ENCODE measurements at places on chromosomes 6 and 20.

DNA sequence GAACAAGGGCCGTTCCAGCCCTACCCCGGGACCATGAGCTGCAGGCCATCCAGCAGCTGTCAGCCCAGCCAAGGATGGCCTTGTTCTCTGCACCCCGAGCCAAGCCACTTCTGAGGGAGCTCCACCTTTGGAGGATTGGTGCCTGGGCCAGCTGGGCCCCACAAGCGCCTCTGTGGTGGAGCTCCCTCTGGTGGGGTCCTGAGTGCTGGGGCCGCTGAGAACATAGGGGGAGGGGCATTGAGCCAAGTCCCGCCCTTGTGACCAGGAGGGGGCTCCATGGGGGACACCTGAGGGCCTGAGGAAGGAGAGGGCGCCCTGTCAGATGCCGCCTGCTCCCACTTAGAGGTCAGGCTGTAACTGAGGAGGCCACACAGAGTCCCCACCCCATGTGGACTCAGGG, 43.2 kb downstream of the YTHDF1 start:
- DNase-seq: no peak

GRCh38 chr6:131916847-131917246, 34.3 kb downstream of the CCN2 start:
- DNase-seq: no peak

DNA sequence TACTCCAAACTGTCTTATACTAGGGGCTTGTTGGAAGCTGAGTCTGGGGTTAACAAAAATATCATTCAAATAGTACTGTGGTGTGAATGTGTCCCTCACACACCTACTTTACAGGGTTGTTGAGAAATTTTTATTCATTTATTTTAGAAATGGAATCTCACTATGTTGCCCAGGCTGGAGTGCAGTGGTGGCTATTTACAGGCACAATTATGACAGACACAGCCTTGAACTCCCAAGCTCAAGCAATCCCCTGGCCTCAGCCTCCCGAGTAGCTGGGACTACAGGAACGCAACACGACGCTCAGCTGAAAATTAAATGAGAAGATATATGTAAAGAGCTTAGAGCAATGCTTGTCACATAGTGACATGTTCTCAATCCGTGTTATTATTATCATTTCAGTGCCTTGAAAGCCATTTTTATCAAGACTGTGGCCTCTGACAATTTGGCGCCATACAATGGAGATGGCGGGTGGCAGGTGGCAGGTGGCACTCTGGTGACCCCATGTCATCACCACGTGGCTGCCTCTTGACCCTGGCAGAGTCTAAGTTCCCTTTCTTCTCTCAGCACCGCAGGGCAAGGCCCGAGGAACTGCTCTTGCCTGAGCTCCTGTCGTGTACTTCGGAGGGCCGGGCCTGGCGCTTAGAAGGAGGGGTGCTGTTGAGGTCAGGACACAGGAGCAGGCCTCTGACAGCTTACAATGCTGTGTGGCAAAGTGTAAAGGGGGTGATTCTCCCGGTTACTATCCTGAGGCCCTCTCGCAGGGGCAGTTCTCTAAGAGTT, 64.5 kb downstream of the STX11 start:
- DNase-seq: no peak

DNA sequence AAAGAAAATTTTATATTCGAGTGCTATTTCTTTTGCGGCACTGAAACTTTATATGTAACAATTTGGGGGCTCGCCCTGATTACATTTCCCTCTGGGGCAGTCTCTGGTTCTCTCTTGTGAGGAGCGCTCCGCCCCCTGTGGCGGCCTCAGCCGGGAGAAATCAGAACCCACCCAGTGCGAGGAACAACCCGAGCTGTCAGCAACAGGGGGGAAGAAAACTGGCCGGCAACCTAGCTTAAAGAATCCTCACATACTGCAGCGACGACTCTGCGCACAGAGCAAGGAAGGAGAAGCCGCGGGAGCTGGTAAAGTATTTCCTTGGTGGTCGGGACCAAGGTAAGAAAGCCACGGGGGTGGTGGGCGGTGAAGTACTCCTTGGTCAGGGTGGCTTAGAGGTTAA, 23.9 kb upstream of the SLC52A3 start:
- no peak for DNase-seq

DNA sequence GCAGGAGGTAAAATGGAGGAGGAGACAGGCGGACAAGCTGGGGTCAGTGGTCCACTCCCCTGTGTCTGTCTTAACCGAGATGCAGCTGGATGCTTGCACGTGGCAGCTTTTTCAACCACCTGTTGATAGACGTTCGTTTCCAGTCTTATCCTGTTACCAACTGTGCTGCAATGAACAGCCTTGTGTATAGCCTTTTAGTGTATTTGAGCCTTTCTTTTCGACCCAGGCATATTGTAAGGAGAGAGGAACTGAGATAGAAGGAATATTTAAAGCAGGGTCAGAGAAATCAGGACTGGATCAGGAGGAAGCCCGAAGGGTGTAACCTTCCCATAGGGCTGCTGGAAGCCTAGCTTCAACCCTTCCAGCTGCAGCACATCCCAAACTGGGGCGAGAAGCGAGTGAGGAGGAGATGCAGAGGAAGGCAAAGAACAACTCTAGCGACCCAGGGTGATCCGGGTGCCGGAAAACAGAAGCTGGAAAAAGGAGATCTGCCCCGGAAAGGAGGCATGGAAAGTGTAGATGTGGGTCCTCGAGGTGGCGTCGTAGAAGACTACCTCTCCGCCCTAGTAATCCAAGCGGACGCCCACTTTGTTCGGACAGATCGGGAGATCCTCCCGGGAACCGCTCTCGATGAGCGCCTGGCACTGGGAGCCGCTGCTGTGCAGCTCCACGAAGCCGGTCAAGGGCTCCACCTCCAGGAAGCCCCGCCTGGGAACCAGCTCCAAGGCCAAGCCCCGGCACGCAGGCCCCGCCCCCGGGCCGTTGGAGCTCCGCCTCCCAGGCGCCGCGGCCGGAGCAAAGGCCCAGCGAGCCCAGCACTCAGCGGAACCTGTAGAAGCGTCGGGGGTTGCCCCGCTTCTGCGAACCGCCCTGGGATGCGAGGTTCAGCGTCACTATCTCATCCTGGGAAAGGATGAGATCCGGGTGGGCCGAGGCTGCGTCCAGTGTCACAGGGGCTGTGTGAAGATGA, 11.2 kb downstream of the TRIM31 start:
- peak; percentile 52 for DNase-seq

DNA sequence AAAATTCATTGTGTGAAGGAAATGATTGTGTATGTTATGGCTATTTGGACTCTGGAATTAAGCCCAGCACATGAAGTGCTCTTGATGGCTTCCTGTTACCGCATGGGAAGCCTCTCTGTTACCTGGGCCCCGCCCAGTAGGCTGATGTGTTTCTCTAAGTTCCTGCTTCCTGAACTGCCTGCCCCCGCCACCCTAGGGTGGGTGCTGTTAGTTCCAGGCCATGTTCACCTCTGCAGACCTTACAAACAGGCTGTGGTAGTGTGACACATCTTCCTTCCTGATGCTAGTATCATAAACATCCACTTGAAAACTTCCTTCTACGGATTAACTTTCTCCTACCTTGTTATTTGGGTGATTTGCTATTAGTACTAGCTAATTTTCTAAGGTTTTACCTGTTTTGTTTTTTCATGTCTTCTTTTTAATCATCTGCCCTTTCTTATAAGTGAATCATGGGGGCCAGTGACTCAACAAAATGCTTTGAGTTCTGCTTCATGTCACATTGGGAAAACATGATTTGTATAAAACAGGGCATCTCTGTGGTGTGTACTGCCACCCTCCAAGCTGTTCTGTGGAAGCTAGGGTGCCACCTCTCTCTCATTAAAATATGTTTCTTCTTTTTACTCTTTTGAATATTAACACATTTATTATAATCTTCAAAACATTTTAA, 40.6 kb downstream of the SH3BGRL2 start:
- peak; percentile 14 for DNase-seq

DNA sequence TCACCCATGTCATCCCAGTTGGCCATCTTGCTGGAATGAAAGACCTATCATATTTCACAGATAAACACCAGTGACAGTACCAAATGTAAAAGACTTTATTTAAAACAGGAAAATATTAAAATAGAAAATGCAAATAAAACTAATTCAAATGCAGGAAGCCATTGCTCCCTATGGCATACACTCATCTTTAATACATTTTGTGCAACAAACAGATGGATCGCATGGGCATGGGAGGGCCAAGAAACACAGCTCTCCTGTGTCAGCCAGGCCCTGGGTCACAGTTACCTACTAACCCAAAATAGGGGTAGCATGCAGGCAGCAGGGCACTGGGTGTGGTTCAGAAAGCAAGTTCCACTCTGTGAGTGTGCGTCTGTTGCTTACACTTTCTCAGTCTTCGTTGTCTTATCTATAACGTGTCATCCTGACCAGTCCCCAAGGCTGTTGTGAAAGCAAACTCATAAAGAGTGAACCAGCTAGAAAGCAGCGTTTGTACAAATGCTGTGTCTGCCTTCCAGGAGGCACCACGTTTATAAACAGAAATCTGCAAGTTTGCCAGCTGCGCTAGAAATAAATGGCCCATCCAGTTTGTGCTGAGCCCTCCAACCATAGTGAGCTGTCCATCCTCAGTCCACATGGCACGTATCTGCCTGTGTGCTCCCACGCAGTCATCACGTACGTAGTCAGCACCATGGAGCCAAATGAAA, 180.5 kb downstream of the SYNDIG1 start:
- DNase-seq: peak; percentile 73

DNA sequence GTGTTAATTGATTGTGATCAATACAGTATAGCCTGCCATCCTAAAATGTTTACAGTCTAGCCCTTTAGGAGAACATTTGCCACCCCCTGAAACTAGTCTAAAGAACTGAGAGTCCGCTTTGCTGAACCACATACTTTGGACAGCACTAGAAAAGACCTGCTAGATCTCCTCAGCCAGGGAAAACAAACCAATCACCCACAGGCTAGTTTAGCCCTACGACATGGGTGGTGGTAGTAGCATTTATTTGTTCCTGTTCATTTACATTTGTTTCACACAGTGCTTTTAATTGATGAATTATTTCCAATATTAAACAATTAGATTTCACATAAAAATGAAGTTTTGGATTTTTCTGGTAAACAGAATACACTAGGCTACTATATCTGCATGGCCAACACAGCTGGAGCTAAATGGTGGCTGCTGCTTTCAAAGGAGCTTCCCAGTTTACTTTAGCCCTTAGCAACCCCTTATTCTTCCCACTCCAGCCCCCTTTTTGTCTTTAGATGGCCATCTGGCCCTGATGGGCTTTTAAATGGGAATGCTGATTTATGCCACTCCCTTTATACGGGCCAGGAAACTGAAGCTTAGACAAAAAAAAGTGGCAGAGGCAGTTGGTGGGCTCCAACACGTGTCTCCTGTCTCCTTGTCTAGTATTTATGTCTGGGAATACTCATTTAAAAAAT, 72.4 kb downstream of the ADGRG6 start:
- DNase-seq: no peak

GRCh38 chr6:88517737-88518136, 351.6 kb upstream of the CNR1 start:
- no peak for DNase-seq

GRCh38 chr20:49210101-49210756, 9.0 kb upstream of the DDX27 start:
- DNase-seq: peak; percentile 54

DNA sequence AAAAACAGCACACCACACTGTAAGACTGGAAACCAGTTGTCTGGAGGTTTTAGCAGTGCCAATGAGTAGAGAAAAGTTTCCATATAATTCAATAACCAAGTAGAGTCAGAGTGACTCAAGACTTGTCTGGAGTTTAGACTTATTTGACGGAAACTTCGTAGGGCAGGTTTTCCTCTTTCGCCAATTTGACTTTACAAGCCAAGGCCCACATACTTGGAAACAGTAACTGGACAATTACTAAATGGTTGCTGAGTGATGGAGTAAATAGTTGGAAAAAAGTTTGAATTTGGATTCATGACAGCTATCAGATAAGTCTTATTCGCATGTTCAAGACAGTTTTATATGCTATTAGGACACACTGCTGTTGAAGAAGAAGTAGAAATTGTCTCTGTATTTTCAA, 48.1 kb upstream of the CTAGE9 start:
- no peak for DNase-seq

- DNase-seq: no peak
These were observed 25.1 kb upstream of the TRIM27 start for GRCh38 chr6:28948782-28949486.

GRCh38 chr20:49712996-49713752, 504 bp downstream of the B4GALT5 start:
- no peak for DNase-seq

- peak; percentile 56 for DNase-seq
These were observed 1729.5 kb downstream of the GRIK2 start for GRCh38 chr6:103122766-103123601.

DNA sequence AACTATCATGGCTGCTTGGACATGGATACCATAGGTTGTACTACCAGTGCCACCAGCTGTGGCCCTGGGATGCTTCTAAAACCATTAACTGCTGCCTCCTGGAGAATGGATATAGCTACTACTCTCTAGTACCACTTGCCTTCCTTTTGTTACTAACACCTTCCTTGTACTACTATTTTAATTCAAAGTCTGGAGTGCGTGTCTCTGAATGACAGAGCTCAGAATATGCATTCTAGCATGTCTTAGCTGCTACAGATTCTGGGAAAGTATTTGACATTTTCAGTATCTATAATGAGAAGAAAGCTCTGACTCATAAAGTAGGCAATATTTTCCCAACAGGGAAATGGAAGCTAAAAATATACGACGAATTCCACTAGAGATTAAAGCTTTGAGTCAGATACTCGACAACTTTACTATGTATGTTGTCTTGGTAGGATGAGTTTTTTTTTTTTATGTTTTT, 112.3 kb downstream of the PFDN4 start:
- no peak for DNase-seq

GRCh38 chr6:7671076-7671475, 54.8 kb upstream of the BMP6 start:
- no peak for DNase-seq

DNA sequence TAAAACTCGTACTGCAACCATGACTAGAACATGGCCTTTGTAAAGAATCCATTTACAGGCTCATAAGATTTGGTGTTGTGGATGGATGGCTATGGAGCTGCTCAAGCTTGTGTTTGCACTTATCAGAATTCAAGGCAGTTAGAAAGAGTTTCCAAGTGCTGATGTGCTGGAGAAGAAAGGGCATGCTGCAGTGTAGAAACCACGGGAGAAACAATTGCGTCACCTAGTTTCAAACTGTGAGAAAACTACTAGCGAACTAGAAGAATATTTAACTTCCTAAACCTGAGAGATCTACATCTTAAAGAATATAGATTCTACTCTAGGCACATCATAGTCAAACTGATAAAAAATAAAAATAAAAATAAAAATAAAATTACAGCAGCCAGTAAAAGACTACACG, 116.2 kb downstream of the SGK1 start:
- DNase-seq: no peak

- DNase-seq: no peak
These were observed 107.0 kb upstream of the BMP2 start for GRCh38 chr20:6660441-6660840.
